ENCODE measurements at places on chromosomes 11 and 22.

DNA sequence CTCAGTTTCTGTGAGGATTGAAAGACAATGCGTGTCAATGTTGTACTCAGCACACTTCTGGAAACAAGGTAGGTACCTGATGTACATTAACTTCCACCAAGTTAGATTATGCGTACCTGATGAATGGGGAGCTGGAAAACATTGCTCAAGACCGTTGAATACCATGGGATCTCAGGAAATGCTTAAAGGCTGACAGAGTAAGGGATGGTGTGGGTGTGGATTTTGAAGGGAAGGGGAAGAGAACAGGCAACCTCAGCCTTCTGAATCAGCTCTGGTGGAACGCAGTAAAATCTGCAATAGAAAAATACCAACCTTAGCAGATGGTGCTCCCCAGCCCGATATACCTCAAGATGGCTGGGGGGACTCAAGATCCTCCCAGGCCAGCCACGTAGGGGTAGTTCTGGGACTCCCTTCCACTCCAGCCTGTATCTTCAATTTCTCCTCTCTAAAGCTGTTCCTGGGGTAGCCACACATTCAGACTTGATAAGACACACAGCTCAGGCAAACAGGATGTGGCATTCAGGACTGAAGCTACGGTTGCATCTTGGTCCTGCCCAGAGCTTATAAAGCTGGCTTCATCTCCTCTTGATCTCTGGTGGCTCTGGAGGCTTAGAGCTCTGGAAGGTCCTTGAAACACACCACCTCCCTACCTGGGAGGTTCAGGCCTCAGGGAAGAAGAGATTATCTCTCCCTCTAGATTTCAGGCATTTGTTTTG is 111.8 kb downstream of the CTNND1 start:
- no peak for DNase-seq

DNA sequence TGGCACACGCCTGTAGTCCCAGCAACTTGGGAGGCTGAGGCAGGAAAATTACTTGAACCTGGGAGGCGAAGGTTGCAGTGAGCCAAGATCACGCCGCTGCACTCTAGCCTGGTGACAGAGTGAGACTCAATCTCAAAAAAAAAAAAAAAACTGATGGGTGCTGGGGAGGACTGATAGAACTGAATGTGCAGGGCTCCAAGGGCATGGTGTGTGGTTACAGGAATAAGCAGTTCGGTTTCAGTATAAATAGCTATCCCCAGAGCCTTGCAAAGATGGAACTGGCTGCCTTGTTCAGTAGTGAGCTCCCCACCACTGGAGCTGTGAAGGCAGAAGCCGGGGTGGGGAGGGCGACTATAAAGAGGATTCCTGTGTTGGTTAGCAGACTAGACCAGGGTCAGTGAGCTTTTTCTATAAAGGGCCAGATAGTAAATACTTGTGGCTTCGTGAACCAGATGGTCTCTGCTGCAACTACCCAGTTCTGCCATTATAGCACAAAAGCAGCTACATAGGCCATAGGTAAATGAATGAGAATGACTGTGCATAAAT is 5.9 kb downstream of the TOM1 start:
- no peak for DNase-seq

DNA sequence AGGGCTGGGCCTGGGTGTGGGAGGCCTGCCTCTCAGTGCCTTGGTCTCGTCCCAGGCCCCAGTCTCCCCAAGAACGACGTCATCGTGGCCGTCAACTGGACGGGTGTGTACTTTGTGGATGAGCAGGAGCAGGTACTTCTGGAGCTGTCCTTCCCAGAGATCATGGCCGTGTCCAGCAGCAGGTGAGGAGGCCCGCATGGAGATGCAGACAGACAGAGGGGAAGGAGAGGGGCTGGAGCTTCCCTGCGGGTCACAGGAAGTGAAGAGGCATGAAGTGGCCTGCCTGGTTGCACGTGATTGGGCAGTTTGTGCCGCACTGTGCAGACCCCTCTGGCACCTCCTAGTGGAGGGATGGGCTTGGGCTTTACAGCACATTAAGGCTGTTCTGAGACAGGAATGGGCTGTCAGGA is 70.4 kb downstream of the MYO7A start:
- no peak for DNase-seq

- DNase-seq: no peak
Measured at GRCh38 chr11:45733176-45733575, 67.8 kb upstream of the CHST1 start.

GRCh38 chr11:65438257-65439151 is 15.9 kb downstream of the NEAT1 start:
- no peak for DNase-seq
